ENCODE measurements at places on chromosomes 7 and 10.

GRCh38 chr10:48444861-48445841 lies 138.7 kb downstream of the MAPK8 start:
- DNase-seq: no peak

DNA sequence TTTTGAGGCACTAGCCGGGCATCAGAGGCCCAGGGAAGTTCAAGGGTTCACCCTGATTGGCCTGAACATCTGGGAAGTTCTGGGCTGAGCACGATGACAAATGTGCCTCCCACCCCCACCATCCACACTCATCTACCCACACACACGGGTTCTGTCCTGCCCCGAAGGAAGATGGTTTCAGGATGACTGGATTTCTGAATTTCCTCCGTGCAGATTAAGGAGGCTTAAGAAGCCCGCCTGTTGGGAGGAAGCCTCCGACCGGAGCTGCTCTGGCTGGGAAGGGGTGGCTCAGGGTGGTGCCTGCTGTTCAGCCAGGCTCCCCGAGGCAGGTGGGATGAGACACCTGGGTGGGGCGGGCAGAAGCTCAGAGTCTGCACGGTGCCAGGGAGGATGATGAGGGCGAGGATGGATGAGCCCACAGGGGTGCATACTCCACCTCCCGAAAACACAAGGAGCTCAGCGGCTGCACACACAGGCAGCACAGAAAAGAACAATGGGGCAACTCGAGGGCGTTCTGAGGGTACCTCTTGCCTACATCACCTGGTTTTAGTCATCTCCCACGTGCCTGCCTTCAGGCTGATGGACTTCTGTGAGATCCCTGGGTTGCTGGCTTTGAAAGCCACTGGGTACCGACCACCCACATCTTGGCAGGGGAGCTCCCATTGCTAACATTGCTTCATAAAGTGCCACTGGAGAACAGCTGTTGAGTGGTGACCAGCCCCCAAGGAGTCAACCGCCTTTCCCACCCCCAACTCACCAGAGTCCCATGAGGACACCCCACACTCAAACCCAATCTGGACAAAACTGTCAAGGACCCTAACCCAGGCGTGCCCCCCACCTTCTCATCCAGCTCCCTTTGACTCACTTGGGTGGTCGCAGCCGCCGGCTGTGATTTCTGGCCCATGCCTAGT lies 41.2 kb downstream of the CALML3 start:
- DNase-seq: peak; percentile 86

- no peak for DNase-seq
Measured at GRCh38 chr10:127040756-127041155, 135.5 kb downstream of the DOCK1 start.

- DNase-seq: peak; percentile 64
Measured at GRCh38 chr7:11212080-11212711, 238.5 kb downstream of the PHF14 start.

DNA sequence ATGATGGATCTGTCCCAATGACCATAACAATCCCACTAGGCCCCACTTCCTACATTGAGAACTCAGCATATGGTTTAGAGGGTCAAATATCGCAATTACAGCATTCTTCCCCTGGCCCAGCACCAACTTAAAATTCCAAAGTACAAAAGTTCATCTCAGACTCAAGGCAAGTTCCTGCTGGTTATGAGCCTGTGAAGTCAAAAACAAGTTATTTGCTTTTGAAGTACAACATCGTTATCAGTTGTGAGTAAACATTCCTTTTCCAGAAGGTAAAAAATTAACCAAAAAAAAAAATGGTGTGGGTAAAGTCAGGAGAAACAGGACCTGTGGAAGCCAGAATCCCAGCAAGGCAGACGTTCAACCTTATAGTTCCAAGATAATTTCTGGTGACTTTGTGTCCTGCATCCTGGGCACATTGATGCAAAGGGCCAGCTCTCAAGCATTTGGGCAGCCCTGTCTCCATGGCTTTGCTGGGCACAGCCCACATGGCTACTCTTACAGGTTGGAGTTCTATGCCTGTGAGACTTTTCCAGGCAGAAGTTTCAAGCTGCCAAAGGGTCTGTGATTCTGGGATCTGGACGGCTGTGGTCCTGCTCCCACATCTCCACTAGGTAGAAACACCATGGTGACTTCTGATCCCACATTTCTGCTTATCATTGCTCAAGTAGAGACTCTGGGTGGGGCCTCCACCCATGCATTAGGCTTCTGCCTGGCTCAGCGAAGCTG lies 37.5 kb downstream of the AKR1C8 start:
- no peak for DNase-seq

DNA sequence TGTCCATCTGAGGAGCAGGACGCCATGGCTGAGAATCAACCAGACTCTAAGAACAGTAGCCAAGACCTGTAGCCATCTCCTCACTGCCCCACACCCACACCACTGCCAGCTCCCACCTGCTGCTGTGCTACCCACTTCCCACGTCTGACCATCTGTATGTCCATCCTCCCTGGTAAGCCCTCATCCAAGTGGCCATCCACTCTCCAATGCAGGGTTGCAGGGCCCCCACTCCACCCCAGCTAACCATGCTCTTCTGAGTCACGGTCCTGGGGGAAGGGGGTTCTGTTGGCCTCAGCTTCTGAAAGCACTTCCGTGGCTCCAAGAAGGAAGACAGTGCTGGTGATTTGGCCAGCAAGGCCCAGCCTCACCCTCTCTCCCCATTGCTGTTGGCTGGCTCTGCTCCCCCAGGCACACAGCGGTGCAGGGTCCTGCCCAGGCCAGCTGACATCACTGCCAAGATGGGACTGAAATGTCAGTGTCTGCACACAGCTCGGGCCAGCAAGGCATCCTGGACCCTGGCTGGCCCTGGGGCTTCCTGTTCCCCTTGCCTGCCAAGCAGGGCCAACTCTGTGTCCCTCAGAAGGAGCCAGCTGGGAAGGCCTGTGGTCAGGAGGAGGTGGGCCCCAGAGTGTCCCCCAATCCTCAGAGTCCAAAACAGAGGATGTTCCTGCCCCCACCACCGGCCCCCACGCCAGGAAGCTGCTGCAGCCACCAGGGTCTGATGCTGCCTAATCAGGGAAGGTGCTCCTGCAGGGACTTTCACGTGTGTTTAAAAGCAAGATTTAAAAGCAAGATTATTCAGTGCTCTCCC lies 17.5 kb downstream of the RASGEF1A start:
- no peak for DNase-seq

- no peak for DNase-seq
Measured at GRCh38 chr10:80421707-80422536, 13.6 kb downstream of the PRXL2A start.
